Daoy (cell line): ENCODE measurements at places on chromosomes 1 and 21. TPM values are rescaled to one million over a fixed set of nuclear protein-coding genes. Genes with fewer than 3 reads are reported as not detected.

WNT9A gene
- 0.57 and 1.8 TPM in 2 replicates for total RNA-seq

SYDE2 gene
- 6.5 and 7.8 TPM in 2 replicates for total RNA-seq

- DNase-seq = peak; percentile 28
These were observed 9.2 kb downstream of the FCRL3 start for GRCh38 chr1:157691285-157691920.

GRCh38 chr1:34970220-34970735, 14.9 kb downstream of the TMEM35B start:
- DNase-seq = no peak

ARHGAP30 gene
- 0.11 TPM in 1 of 2 replicates, not detected in the other for total RNA-seq

GRCh38 chr1:18253093-18253492, 145.5 kb downstream of the IGSF21 start:
- no peak for DNase-seq

DNA sequence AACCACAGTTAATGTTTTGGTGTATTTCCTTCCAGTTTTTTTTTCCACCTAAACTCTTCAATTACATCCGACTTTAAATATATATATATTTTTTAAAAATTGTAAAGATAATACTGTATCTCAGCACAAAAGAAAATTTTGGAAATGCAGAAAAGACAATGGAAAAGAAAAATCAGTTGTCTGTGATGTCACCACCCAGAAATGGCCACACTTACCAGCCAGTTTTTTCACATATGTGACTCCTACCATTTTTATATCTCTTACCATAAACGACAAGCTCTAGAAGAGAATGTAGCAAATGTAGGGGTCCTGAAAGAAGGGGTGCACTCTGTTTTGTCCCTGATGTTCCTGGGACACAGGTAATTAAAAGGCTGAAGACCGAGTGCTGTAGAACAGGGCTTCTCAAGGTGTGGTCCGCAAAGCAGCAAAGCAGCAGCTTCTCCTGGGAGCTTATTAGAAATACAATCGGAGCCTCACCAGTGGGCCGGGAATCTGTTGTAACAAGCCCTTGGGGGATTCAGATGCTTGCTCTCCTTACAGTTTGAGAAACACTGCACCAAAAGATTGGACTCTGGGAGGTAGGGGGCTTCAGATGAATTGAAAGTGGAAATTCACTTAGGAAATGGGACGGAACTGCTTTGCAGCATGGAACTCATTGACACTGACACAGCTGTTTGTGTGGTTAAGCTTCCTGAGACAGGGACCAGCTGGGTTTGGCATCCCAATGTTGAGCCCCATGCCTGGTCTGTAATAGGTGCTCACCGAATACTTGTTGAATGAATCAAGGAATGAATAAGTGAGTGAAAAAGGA, 44.1 kb downstream of the ALPL start:
- DNase-seq = peak; percentile 74

GJA9 gene
- total RNA-seq = not detected in 2 replicates

GRCh38 chr1:3600354-3600753, 11.0 kb downstream of the MEGF6 start:
- DNase-seq = no peak

DNA sequence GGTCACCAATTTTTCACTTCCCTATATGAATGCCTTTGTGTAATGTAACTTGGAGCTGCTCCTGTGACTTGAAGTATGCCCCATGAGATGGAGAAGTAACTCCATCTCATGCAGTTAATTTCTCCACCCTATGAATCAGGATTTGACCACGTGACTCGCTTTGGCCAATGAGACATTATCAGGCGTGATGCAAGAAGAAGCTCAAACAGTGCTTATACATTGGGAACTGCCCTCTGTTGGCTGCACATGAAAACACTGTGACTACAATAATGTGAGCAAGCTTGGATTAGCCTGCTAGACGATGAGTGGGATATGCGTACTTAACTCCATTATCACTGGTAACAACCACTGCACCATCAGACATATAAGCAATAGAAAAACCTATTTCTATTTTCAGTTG, 684.4 kb downstream of the PLA2G4A start:
- peak; percentile 3 for DNase-seq

DNA sequence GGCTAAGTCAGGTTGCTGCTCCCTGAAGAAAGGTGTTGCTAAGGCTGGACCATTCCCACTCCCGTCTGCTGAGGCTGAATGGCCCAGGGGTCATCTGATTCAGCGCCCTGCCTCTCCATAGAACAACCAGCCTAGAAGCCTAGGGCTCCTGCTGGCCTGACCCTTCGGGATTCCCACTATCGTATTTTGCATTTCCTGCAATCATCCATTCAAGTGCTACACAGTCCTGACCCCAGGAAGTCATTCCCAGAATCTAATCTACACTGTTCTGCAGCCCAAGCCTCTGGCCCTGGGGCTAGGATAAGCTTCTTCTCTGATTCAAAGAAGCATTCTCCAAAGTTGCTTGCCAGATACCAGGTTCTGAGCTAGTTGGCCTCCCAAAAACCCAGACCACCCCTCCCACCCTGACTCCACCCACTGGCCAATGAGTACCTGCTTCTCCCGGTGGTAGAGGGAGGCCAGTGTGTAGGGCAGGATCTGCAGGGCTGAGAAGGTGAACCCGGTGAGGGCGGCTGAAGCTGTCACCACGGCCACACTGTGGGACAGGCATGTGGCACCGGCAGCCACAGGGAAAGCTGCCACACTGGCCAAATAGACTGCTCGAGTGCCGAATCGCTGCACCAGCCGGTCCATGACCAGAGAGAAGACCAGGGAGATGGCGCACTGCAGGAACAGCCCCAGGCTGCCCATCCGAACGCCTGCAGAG, 18.7 kb downstream of the SLC45A3 start:
- no peak for DNase-seq

GRCh38 chr1:110798691-110799256, 74.2 kb upstream of the CD53 start:
- DNase-seq = no peak

DNA sequence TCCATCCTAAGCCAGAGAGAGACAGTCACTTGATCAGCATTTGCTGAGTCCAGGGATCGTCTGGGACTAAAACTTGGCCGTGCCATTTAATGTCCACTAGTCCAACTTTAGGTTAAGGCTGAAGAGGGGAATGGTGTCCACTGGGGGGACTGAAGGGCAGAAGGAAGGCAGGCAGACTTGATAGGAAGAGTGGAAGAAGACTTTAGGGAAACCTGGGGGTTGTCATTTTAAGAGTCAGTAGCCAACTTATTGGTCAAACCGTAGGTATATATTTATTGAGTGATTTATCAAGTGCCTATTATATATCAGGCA, 1.3 kb upstream of the LMOD1 start:
- DNase-seq = no peak

- DNase-seq = no peak
These were observed 21.0 kb upstream of the FUCA1 start for GRCh38 chr1:23889074-23889473.

MPL gene
- 0.06 and 0.11 TPM in 2 replicates for total RNA-seq

DNA sequence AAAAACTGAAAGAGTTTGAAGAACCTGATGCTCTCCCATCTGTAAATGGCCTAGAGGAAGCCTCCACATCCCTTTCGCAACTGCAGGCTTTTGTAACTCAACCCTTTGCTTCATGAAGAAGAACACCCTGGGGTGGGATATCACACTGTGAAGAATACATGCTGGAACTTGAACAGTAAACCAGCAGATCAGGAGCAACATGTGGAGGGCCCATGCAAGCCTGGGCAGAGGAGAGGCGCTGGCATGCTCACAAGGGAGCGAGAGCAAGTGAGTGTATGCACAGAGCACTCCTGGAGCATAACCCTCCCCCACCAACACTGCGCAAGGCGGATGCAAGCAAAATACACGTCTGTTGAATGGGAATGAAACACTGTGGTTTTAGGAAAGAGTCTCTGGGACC, 24.6 kb upstream of the SPAG17 start:
- no peak for DNase-seq

GRCh38 chr1:221644145-221644448, 97.8 kb downstream of the DUSP10 start:
- DNase-seq = no peak

LEMD1 gene
- 0.74 TPM in 1 of 2 replicates, not detected in the other for total RNA-seq
